ENCODE measurements at places on chromosomes 11 and 22.

- DNase-seq = no peak
Measured at GRCh38 chr11:81772166-81772565, 961.5 kb downstream of the FAM181B start.

- DNase-seq = no peak
Measured at GRCh38 chr11:122714484-122714883, 59.0 kb downstream of the UBASH3B start.

DNA sequence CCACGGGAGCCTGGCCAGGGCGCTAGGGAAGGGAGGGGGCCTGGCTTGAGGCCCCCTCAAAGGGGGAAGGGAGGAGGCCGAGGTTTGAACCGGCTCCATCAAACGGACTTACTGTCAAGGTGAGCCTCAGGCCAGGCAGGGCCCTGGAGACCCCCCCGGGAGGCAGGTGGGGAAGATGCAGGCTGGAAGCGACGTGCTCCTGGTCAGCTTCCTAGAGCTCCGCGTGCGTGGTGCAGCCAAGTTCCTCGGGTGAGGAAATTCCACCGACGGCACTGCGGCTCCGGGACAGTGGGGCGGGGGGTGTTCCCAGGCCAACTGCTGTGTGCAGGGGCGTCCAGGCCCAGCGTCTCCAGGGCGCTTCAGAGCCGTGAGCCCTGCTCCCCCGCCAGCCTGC is 7.2 kb upstream of the TRABD start:
- no peak for DNase-seq

- DNase-seq = no peak
Measured at GRCh38 chr11:109511598-109511997, 89.6 kb downstream of the C11orf87 start.

GRCh38 chr11:12704049-12704448 is 29.8 kb downstream of the TEAD1 start:
- no peak for DNase-seq

GRCh38 chr22:45640941-45641621 is 30.6 kb upstream of the ATXN10 start:
- DNase-seq = no peak

DNA sequence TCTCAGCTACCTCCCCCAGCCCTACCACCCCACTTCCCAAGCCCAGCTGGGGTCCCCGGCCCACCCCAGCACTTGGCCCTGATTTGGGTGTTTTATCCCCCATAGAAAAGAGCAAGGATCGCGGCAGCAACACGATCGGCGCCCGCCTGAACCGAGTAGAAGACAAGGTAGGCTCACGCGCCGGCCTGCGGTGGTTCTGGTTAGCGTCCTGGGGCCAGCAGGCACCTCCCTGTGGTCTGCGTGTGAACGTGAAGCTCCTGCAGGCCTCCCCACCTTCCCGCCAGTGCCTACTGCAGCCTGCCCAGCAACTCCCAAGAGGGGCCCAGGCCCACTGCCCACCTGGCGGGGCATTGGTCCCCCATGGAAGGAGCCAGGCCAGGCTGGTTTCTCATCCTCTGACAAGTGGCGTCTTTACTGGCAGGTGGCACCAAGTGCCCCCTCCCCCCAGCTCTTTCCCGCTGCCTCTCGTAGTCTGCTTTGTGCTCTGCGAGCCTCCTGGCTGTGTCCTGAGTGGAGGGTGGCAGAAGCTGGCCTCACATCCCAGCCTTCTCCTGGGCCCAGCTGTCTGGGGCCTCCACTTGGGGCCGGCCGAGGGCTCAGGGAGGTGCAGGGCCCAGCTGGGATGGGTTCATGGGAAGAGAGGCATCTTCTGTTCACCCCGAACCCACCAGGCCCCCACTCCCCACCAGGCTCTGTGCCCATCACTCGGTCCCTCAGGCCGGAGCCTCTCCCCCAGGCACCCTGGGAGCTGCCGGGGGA is 78.3 kb upstream of the KCNQ1OT1 start:
- DNase-seq = no peak

GRCh38 chr11:66892911-66893310 is 36.0 kb downstream of the LRFN4 start:
- no peak for DNase-seq

DNA sequence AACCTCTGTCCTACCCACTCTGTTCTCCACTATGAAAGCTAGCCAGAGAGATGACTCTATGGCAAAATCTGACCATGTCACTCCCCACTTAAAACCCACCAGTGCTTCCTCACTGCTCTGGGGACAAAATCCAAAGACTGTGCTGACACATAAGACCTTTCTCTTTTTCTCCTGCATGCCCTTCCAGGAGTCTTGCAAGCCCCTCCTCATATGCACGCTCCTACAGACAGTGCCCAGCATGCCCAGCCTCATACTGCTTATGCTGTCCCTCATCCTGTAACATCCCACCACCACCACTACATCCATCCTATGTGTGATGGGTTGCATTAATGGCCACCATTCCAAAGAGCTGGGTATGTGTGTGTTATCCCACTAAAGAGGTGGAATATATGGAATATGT is 118.3 kb downstream of the BUD13 start:
- no peak for DNase-seq

GRCh38 chr11:86427441-86427840 is 52.8 kb downstream of the CCDC81 start:
- no peak for DNase-seq

GRCh38 chr11:11420191-11420898 is 67.3 kb upstream of the CSNK2A3 start:
- no peak for DNase-seq

- no peak for DNase-seq
Measured at GRCh38 chr22:45224331-45224730, 16.4 kb downstream of the KIAA0930 start.

GRCh38 chr11:134576286-134576685 is 164.2 kb upstream of the B3GAT1 start:
- DNase-seq = no peak

- no peak for DNase-seq
Measured at GRCh38 chr11:8097926-8098325, 16.9 kb downstream of the TUB start.

DNA sequence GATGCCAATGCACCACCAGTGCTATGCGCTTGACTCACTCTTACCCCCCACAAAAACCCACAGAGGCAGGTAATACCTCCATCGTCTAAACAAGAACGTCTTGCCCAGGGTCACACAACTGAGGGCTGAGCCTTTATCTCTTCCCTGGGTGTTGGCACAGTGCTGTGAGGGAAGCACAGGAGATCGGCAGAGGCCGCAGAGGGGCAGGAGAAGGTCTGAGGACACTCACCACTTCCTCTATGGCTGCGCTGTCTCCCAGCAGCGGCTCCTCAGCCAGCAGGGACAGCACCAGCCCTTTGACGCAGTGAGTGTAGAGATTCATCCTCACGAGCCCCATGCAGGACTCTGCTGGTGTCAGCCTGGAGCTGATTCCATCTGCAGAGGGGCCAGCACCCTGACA is 19.9 kb downstream of the HPS4 start:
- no peak for DNase-seq

DNA sequence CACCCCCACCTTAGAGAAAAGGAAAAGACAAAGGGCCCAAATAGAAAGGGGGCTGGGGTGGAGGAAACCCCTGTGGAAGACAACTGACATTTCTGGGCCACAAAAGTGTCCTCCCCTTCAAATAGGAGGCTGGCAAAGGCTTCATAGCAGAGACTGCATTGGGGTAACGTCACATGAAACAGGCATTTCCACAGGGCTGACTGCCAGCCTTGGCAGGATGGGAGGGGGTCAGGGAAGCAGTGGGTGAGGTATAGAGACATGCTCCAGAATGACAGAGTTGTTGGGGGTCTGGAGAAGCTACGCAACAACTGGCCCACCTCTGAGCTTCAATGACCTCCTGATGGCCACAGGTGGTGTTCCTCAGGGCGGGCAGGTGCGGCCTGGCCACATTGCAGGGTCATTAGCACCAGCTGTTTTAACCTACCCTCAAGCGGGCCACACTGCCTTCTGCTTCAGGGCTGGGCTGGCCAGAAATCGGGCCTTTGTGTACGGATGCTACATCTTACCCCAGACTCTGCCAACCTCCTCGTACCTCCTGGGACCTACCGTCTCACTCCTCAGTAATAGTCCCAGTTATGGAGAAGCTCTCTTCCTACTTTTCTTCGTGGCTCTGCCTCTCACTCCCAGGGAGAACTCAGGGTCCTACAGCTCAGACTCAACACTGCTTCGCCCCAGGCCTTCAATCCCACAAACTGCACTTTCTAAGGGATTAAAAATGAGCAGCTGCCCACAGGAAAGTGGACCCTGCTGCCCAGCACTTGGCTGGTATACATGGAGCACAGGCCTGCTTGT is 160.0 kb upstream of the NCAM1 start:
- no peak for DNase-seq

- DNase-seq = no peak
Measured at GRCh38 chr11:121067962-121068647, 32.9 kb upstream of the TECTA start.
